ENCODE measurements at places on chromosomes 5 and 9.

GRCh38 chr9:93682155-93682968, 106.0 kb downstream of the PHF2 start:
- peak; percentile 50 for DNase-seq

DNA sequence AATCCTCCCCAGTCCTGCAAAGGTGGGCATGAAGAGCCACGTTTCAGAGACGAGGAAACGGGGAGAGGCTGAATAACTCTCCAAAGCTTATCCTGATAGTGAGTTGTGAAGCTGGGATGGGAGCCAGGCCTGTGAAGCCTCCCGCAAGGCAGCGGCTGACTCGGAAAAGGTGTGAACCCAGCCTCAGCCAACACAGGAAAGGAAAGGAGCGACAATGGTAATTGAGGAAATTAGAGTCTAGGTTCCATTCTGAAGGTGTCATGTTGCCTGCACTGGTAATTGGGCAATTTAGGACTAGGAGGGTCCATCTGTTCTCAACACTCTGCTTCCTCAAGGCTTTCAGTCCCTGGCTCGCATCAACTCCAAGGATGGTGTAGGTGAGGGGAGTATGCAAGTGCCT, 83.4 kb downstream of the LIFR start:
- DNase-seq, result no peak

- no peak for DNase-seq
Observed at GRCh38 chr9:89089176-89089575, 89.4 kb downstream of the SHC3 start.

- DNase-seq, result no peak
Observed at GRCh38 chr5:31095796-31096195, 97.7 kb upstream of the CDH6 start.

DNA sequence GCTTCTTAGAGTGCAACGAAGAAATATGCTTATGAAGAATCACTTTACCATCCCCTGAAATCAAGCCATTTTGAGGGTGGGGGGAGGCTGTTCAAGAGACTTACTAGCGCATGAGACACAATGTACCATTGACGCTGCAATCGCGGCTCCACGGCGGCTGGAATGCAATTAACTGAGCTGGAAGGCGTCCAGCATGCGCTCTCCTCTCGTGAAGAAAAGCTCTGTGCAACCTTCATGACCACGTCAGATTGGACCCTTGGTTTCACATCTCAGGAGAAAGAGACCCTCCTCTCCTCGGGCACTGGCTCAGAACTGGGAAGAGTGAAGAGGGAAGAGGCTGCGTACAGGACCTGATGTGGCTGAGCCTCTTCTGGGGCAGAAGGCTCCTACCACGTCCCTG, 138.5 kb upstream of the IRX2 start:
- no peak for DNase-seq

- no peak for DNase-seq
Observed at GRCh38 chr5:14076561-14076960, 66.6 kb upstream of the TRIO start.

GRCh38 chr5:44714871-44715561, 93.7 kb upstream of the MRPS30 start:
- DNase-seq, result no peak

DNA sequence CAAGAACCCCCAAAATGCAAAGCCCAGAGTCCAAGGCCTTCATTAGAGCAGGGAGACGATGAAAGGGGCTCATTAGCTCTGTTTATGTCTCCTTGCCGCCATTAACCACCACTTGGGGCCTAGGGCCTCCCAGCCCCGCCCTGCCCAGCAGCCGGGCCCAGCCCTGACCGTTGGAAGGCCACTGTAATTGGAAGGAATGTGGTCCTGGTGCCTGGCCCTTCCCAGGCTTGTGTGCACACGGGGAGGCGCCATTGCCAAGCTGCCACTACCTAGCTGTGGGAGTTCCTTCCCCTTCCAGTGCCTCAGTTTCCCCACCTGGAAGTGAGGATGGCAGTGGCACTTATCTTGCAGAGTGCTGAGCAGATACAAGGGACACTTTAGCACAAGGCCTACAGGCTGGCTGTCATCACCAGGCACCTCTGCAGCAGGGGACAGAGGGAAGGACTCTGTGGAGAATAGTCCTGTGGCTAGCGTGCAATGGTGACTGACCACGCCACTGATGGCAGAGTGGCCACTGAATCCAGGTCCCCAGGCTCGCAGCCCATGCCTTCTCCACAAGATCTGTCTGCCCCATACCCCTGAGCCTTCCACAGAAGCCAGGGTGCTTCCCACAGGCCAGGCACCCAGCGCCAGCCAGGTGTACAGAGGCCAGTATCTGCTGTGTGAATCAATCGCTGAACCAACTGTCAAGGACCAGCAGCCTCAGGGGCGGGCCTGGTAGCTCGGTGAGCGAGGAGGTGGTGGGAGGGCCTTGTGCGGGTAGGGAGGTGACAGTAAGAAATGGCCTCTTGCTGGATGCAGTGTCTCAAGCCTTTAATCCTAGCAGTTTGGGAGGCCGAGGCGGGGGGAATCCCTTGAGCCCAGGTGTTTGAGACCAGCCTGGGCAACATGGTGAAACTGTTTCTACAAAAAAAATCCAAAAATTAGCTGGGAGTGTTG, 20.8 kb downstream of the GBGT1 start:
- DNase-seq, result no peak

DNA sequence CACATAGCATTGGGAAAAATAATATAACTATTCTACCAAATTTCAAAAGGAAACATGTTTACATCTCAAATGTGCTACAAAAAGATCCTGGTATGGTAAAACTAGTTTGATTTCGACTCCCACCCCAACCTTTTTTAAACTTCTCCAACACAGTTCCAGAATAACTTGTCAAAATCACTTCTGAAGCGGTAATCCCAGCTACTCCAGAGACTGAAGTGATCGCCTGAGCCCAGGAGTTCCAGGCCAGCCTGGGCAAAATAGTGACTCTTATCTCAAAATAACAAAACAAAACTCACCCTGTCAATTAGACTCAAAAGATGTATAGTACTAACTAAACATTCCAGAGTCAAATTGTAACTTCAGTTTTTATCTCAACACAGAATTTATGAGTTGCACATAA, 71.3 kb upstream of the RNF38 start:
- no peak for DNase-seq

- no peak for DNase-seq
Observed at GRCh38 chr9:130472184-130472705, 27.5 kb downstream of the ASS1 start.

DNA sequence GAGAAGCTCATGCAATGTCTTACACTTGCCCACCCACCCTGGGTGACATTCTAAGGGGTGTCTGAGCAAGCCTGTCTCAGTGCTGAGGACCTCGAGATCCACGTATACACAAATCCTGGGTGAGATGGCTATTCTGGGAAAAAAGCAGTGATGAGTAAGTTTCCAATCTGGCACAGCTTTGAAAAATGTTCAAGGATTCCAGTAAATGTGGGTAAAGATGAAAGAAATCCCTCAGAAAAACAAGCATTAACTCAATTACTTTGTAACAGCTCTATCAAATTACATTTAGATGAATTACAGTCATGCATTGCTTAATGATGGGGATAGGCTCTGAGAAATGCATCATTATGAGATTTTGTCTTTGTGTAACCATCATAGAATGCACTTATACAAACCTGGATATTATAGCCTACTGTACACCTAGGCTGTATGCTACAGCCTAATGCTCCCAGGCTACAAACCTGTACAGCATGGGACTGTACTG, 26.9 kb downstream of the GOLM1 start:
- no peak for DNase-seq

DNA sequence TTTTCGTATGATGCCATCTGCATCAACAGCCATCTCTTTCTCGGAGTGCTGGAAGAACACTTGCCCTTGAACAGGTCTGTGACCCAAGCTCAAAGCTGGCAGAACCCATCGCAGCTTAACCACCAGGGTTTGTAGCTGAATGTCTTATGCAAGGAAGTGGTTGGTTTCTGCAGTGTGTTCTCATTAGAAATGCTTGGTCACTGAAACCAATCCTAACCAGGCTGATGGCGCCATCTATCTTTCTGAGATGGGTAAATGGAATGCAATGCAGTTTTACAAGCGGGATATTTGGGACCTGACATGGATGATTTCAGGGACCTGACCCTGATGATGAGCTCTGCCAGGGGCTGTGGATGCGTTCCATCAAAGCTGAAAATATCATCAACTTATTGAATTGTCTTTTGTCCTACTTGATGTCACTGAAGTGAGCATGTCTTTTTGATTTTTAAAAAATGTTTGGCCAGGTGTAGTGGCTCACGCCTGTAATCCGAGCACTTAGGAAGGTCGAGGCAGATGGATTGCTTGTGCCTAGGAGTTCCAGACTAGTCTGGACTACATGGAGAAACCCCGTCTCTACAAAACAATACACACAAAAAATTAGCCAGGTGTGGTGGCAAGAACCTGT, 28.7 kb downstream of the DMRT3 start:
- peak; percentile 24 for DNase-seq

DNA sequence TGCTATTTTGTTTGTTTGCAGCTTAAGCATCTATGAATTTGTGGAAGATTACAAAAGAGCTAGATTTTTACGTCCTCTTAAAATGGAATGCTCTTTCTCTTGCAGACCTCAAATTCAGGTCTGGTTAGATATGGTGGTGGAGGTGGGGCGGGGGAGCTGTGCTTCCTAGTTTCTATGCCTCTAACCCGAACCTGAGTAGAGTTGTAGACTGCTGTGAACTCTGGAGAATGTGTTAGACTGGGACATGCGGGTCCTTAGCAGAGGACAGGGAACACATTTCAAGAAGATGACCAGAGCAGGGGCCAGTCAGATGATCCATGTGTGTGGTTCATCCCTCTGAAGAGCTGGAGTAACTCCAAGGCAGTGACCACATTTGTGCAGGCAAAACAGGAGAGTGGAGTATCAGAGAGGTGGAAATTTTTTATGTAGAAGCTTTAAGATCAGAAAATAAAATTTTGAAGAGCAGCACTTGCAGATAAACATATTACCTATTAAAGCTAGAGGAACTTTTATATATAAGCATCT, 154.9 kb downstream of the FAM174A start:
- no peak for DNase-seq

- no peak for DNase-seq
Observed at GRCh38 chr5:127293373-127293772, 2.8 kb downstream of the MEGF10 start.

DNA sequence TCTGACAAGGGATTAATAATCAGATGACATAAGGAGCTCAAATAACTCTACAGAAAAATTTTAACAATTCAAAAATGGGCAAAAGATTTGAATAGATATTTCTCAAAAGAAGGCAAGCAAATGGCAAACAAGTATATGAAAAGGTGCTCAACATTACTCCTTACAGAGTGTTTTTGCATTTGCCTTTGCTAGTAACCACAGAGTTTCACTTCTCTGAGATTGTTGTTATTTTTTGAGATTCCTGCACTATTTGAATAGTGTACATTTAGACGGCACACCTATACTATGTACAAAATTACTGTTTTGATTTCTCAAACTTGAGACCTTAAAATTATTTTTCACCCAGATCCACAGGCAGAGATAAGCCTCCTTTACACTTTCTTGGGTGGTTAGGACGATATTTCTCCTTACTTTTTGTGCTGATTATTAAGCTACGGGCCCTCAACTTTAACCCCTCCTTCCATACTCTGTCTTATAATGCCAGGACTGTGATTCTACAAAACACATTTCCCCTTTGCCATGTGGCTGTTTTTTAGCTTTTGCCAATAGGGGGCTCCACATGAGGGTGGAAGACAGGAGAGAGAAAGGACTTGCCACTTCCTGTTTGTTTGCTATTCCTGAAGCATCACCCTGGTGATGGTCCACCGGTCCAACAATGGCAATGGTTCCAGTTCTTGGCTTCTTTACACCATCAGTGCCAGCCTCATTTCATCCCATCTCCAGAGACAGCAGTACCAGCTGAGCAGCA, 65.0 kb upstream of the DAP start:
- no peak for DNase-seq

GRCh38 chr9:35158501-35159280, 3.1 kb upstream of the UNC13B start:
- DNase-seq, result no peak

- DNase-seq, result no peak
Observed at GRCh38 chr9:110650261-110650660, 18.3 kb upstream of the MUSK start.

DNA sequence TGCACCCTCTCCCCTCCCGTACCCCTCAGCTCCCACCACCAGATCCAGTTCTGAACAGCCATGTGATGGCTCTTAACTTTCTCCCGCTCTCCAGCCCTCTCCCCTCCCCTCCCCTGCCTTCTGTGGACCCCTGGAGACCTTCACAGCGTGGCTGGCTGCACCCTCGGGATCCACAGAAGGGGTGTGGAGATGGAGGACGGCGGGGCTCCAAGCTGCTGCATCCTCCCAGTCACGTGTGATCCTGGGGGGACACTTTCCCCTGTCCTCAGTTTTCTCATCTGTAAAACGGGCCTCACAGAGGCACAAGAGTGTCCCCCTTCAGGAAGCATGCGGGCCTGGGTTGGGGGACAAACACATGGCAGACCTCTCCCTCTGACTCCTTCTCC, 276.0 kb upstream of the MVB12B start:
- no peak for DNase-seq

- DNase-seq, result no peak
Observed at GRCh38 chr9:133735931-133736330, 2.2 kb downstream of the SARDH start.

- no peak for DNase-seq
Observed at GRCh38 chr9:129936222-129936621, 101.0 kb downstream of the USP20 start.

GRCh38 chr9:132983491-132984201, 5.2 kb downstream of the GFI1B start:
- no peak for DNase-seq
